Stimulated activated CD4-positive, alpha-beta T cell treated with anti-CD3 and anti-CD28 coated beads, Interleukin-2, amount 100 ng/mL, for 48 hours (primary cell): ENCODE measurements at places on chromosomes 5 and 9.

GRCh38 chr9:137757139-137757538, 120.4 kb upstream of the CACNA1B start:
- no peak for DNase-seq

- DNase-seq = no peak
Measured at GRCh38 chr9:112508377-112508776, 21.8 kb downstream of the KIAA1958 start.

GRCh38 chr5:16406630-16407029, 59.0 kb downstream of the ZNF622 start:
- no peak for DNase-seq

DNA sequence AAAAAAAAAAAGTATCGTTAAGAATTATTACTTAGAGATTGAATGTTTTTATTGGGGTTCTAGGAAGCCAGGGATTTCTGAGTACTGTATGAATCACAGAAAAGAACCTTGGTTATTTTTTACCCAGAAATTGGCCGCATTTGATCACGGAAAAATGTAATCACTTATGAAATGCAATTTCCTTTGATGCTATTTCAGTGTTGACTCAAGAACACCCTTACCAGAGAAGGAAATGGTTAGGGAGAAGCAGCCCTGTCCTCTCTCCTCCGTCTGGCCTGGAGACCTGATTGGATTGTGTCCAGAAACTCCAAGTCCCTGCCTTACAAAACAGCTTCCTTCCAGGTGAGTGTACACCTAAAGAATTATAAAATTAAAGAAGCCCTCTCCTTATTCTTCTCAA, 116.7 kb downstream of the MED10 start:
- no peak for DNase-seq

DNA sequence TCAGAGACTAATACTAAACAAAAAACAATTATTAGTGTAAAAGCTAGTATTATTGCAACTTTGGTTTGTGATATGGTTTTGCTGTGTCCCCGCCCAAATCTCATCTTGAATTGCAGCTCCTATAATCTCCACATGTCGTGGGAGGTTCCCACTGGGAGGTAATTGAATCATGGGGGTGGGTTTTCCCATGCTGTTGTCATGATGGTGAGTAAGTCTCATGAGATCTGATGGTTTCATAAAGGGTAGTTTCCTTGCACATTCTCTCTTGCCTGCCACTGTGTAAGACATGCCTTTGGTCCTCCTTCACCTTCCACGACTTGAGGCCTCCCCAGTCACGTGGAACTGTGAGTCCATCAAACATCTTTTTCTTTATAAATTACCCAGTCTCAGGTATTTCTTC, 325.9 kb upstream of the DAB2 start:
- no peak for DNase-seq

- no peak for DNase-seq
Measured at GRCh38 chr5:81409896-81410295, 16.0 kb upstream of the ACOT12 start.

DNA sequence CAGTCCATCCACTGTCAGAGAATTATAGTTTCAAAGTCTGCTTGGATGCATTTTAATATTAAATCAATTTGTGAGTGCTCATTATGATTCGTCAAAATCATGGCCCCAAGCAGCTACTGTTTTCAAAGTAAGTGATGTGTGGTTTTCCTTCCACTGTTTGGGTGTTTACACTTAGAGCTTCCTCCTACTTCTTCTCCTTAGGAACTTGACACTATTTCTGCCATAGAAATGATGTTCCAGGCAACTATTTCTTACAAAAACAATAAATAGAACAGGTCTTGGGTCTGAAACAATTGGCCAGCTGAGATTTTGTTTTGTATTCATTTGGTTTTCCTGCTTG, 132.8 kb upstream of the RAI14 start:
- no peak for DNase-seq

DNA sequence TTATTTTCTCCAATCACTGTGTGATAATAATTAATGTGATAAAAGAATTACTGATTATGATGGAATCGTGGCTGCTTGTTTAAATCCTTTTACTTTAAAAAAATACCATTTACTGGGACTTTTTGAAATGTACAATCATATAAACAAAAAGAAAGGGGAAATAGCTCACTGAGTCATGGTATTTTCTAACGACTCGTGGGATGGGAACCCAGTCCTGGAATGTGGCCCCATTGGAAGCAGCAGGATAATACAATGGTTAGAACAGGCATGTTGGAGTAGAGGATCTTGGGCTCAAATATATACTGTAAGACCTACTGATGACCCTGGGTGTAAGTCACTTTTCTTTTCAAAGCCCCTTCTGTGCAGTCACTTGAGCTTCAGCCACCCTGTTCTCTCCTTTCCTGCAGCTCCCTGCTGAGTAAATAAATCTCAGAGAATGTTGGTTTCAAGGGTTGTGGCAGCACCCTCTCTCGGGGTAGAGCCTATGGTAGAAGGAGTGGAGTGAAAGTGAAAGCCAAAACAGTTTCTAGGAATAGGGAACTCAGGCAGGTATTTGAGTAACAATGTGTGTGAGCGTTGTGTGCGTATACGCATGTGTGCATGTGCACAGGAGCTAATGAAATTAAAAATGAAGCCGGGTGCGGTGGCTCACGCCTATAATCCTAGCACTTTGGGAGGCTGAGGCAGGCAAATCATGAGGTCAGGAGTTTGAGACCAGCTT, 40.8 kb upstream of the LARP1 start:
- DNase-seq = no peak

DNA sequence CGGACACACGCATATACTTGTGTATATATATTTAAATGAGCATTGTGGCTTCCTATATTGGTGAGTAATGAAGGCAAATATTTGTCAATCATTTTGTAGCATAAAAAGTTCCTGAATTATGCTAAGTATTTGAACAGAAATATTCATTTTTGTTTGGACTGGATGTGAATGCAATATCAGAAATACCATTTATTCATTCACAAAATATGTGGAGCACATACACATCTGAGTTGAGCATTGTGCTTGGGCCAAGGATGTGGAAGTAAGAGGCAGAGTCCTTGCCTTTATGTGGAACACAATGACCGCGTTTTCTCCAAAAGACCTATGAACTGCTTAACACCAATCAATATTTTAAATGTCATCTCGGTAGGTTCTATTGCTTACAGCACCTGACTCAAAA, 1086.5 kb downstream of the NR2F1-AS1 start:
- no peak for DNase-seq

DNA sequence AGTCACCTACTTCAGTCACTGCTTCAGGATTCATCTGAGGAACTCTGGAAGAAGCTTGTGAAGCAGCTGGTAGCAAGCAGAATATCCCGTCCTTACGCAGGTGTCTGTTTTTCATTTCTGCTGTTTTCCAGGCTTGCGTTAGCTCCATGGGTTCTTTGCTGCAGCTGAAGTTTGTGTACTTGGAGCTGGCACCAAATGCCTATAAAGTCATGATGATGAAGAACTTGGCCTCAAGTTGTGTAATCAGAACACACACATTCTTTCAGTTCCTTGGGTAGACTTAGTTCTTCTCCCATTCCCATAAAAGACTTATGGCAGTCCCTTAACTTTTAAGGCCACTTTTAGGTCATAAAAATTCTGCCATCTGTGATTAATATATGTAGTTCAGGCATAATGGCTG, 116.7 kb downstream of the LRRC70 start:
- no peak for DNase-seq

DNA sequence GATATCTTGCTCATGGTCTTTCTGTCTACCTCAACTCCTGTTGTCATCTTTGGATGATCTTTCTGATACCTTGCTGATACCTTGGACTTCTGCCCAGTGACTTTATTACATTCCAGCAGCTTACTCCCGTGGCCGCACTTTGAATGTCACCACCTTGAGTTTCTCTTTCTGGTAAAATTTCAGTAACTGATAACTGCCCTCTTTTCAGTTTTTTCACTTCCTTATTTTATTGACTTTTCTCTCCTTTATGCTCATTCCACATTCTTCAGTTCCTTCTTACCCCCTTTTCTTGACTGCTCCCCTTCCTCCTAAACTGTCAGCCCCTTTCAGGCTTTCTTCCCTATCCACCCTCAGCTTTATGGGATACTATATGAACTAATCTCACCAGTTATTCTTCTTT, 7.0 kb upstream of the FBXO4 start:
- no peak for DNase-seq

DNA sequence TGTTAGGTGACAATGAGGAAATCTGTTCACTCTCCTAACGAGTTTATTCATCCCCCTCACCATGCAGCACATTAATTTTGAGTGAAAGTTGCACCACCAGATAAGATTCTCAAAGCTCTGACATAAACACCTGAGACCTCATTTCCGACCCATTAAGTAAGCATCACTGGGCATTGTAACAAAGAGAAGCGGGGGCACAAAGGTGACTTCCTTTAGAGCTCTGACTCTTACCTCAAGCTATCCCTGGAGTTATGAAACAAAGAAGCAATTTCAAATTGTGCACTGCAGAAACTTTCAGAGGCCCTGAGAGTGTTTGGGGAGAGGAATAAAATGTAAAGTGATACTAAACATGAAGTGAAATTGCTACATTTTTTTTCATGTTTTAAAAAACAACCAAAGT, 29.5 kb downstream of the C5orf15 start:
- no peak for DNase-seq

GRCh38 chr9:83299571-83299970, 236.6 kb upstream of the RASEF start:
- DNase-seq = no peak

DNA sequence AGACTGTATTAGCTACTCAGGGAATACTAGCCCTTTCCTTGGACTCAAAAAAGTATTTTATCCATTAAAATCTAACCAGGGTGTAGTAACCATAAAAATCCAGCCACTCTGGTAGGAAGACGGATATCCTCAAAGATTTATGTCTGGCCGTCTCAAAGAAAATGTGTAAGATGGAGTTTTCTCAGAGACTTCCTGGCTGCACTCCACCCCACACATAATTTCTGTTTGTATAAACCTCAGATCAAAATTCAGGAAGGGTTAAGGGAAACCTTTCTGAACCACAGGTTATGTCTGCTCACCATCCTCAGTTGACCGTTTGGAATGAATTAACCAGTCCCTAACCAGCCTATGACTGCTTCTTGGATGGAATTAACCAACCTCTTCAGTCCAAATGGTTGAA, 13.8 kb upstream of the SMIM23 start:
- no peak for DNase-seq

- no peak for DNase-seq
Measured at GRCh38 chr9:78612091-78612490, 315.2 kb downstream of the PSAT1 start.

- no peak for DNase-seq
Measured at GRCh38 chr5:93590493-93590892, 7.5 kb downstream of the NR2F1 start.

DNA sequence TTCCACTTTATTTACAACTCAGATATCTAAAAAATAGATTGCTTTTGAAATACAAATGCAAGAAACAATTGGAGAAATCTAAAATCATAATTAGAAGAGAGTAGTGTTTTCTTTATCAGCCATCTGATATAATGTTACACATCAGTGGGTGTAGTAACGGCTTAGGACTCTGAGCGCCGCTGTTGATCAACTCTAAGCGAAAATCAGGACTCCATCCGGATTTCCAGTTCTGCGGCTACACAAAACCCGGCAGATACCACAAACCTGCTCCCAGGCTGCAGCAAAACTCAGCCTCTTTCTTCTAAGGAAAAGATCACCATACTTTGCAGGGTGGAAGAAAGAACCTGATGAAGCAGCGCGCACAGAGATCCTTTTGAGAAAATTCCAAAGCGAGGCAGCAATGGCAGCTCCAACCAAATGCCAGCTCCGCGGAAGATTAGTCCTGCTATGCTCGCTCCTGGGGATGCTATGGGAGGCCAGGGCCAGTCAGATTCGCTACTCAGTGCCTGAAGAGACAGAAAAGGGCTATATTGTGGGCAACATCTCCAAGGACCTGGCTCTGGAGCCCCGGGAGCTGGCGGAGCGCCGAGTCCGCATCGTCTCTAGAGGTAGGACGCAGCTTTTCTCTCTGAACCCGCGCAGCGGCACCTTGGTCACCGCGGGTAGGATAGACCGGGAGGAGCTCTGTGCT, at the start of gene PCDHGA9:
Gene PCDHGA9, plus strand, starts transcription at position 226 of the 691 bp plus-strand sequence. Its CDS starts 175 bp downstream, at position 401.
- DNase-seq = no peak

GRCh38 chr5:145887976-145888574, 15.3 kb upstream of the GRXCR2 start:
- no peak for DNase-seq

GRCh38 chr5:1731091-1731639, 68.5 kb downstream of the MRPL36 start:
- DNase-seq = no peak

GRCh38 chr9:95834281-95834907, 41.1 kb upstream of the ERCC6L2 start:
- DNase-seq = no peak

DNA sequence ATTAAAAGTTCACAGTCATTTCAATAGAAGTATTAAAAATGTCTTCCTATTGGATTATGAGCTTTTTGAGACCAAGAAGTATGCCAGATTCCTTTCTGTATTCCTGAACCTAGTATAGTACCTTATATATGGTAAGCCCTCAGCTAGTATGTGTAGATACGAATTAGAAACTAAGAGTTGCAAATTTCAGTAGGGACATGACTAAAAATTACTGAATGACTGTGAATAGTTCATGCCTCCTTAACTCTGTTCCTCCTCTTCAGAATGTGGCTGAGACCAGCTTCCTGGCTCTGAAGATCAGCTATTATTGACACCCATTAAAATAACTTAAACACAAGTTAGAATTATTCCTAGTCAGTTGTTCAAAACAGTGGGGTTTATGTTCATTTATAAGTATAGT, 19.7 kb downstream of the KDM3B start:
- no peak for DNase-seq

GRCh38 chr9:89842267-89842768, 237.5 kb downstream of the GADD45G start:
- no peak for DNase-seq

GRCh38 chr5:164354139-164354751, 848.8 kb downstream of the MAT2B start:
- DNase-seq = no peak

DNA sequence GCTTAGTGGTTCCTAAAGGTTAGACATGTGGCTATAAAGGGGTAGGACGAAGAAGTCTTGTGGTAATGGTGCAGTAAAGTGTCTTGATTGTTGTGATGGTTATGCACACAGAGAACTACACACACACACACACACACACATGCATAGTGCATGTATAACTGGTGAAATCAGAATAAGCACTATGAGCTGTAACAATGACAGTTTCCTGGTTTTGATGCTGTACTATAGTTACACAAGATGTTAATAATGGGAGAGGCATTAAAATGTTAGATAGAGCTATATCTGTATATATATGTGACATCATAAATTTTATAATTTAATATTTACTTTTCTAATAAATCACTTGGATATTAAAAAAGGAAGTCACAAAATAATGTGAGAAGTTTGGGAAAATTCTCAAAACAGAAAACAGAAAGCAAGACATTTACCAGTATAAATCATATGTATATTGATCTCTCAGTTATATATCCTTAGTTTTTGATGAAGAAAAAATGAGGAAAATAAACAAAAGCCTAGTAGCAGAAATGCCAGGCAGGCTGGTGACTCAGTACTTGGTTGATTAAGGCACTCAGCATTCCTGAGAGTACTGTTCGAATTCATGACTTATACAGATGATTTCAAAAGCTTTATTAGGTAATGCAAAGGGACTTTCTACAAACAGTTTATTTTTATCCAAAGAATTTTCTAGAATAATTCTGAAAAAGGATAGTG, 350.5 kb upstream of the DAB2 start:
- no peak for DNase-seq
